Activated T-helper 17 cell treated with anti-CD3 and anti-CD28 coated beads, Interleukin-2, amount 50 U/mL, for 72 hours (primary cell): ENCODE measurements at places on chromosomes 4 and X. TPM values are rescaled to one million over a fixed set of nuclear protein-coding genes. Genes with fewer than 3 reads are reported as not detected.

The TXK gene
- total RNA-seq: 26.8 TPM

- ATAC-seq: no peak
These were observed 112.9 kb downstream of the MBNL3 start for GRCh38 chrX:132375941-132376340.

DNA sequence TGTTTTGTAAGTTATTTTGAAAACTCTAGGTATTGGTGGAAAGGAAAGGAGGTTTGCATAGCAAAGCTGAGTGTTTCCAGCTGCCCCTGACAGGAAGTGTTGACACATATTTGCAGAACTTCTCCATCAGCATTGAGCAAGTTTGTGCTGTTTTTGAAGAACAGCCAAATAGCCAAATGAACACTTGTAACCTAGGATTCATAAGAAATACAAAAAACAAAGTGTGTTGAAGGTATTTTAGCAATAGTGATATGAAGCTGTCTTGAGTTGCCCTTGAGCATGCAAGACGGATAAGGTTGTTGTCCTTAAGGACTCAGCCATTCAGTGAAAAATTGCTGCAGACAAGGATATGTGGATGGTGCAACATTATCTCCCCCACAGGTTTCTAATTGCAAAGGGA, 68.3 kb upstream of the PGM2 start:
- ATAC-seq: no peak

DNA sequence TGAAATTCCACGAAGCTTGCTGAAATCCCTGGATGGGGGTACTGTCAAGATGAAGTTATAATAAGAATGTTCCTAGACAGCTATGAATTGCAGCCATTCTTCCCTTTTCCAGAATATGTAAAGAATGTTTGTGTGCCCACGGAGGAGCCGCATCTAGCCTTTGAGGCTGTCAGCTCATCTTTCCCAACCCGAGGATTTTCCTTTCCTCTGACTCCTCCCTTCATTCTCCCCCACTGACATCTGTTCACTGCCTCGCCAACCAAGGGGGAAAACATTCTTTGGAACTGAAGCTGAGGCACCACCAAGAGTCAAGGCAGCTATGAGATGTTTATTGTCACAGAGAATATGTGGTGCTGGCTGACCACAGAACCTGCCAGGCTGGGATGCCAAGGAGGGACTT, 8.8 kb downstream of the NHSL2 start:
- no peak for ATAC-seq

DNA sequence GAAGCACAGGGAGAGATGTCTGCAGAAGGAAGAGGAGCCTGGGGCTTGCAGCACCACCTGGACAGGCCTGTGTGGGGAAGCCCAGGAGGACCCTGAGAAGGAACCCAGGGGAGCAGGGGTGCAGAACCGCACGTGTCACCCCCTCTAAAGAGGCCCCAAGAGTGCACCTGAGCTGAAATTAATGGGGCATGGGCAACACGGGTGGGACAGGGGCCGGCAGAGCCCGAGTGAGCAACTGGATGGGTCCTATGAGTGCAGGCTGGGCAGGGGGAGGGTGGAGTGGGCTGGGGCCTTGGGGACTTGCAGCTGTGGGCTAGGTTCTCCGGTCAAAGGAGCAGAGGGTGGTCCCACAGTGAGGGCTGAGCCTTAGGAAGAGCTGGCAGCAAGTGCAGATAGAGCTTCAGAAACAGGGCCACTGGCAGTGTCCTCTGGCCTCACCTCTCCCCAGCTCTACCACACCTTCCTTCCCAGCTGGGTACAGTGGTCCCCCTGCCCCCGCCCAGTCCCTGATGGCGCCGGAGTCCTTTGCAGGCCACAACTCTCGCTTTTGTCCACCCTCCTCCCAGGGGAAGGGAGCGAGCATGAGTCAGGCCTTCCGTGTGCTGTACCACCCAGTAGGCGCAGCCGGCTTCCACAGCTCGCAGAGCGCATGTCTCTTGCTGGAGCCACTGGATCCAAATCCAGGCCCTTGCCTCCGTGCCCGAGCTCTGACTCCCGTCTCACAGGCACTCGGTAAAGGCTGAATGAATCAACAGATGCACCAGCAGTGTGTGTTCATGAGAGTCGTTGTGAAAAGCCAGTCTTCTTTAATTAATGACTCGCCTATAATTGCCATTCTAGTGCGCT, 131.6 kb downstream of the HMX1 start:
- no peak for ATAC-seq

The SPARCL1 gene
- 0.11 TPM for total RNA-seq

DNA sequence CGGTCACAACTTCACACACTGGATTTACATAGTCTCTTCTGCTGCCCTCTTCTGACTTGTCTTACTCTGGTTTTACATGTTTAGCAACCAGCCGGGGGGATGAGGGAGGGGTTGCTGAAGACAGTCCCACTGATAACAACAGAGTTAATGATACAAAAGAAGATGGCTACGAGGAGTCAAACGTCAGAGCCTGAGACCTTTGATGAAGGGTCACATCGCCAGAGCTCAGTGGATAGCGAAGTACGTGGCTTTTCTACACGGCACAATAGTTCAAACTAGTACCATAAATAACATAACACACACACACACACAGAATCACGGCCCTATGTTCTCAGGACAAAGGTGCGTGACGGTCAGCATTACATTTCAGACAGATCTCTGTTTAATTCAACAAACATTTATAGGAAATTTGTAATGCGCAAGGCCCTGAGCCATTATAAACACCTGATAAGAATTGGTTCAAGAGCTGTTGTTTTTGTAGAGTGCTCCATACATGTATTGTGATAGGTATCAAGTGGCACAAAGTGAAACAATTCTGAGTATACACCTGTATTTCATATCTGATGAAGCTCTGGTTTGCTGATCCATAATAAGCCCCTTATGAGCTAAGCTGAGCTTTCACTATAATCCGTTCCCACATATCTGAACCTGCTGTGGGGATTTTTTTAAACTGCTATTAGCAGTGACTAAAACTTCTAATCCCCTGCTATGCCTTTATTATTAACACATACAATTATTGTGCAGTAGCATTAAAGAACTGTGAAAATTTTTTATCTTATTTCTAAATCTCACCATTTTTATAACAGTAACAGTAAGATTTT, 100.0 kb downstream of the NR3C2 start:
- ATAC-seq: no peak

DNA sequence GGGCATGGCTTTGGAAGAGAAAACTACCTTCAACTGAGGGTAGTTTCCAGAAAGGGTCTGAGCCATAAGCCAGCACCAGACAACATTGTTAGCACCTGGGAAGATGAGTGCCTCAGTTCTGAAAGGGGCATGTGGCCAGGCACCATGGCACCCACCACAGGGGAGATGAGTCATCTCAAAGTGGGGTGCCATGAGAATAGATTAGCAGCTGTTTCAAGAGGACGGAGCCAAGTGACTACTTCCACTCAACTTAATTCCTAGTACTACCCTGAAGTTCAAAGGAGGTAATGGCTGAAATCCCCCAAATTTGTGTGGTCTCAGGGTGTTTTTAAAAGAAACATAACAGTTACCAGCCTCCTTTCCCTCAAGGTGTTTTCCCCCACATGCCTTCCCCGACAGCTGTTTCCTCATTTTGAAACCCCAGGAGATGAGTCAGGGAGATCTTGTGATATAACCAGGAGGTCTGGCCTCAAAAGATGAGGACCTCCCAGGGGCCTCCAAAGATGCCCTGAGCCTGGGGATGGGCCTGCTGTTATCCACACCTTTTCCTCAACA, 27.8 kb upstream of the FTHL17 start:
- peak; percentile 94 for ATAC-seq

- ATAC-seq: no peak
These were observed 47.5 kb upstream of the STS start for GRCh38 chrX:7100022-7100421.

GRCh38 chrX:35890699-35891098, 28.8 kb upstream of the CFAP47 start:
- no peak for ATAC-seq

The FAAH2 gene
- 13.2 TPM for total RNA-seq

The S100P gene
- 2.5 TPM for total RNA-seq

DNA sequence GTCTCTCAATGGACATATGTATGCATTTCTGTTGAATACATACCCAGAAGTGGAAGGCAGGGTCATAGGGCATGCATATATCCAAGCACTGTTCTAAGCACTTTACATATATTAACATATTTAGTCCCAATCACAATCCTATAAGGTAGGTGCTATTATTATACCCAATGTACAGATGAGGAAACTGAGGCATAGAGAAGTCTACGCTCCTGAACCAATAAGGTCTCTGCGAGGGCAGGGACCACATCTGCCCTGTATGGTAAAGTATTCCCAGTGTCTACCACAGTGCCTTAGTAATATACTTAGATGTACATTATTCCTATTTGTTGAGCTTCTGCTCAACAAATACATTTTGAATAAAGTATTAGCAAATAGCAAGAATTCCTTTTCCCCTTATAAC, 5.2 kb downstream of the PPAT start:
- no peak for ATAC-seq

GRCh38 chr4:86730310-86730709, 118.9 kb downstream of the SLC10A6 start:
- ATAC-seq: peak; percentile 62

DNA sequence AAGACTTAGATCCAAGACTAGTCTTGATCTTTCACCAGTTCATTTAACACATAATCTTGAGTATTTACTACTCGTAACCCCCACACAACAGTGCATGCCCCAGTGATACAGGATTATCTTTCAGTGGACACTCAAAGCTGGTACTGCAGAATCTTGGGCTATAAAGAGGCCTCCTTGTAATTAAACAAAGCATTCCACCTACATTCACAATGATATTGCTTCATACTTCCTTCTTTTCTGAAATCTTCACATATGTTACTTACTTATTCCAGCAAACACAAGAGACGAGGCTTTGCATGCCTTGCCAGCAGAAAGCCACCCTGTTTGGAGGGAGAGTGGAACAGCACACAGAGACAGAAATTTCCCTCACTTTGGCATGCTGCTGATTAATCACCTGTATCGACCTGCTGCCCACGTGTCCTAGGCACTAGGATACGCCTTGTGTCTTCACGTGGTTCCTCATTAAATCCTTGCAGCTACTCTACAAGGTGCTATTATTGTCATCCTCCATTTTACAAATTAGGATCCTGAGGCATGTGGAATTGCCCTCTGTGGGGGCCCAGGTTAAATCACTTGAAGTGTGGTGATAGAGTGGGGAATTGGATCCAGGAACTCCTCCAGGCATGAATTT, 77.3 kb downstream of the FAM184B start:
- no peak for ATAC-seq

- no peak for ATAC-seq
These were observed 95.2 kb downstream of the GK start for GRCh38 chrX:30748342-30748960.

DNA sequence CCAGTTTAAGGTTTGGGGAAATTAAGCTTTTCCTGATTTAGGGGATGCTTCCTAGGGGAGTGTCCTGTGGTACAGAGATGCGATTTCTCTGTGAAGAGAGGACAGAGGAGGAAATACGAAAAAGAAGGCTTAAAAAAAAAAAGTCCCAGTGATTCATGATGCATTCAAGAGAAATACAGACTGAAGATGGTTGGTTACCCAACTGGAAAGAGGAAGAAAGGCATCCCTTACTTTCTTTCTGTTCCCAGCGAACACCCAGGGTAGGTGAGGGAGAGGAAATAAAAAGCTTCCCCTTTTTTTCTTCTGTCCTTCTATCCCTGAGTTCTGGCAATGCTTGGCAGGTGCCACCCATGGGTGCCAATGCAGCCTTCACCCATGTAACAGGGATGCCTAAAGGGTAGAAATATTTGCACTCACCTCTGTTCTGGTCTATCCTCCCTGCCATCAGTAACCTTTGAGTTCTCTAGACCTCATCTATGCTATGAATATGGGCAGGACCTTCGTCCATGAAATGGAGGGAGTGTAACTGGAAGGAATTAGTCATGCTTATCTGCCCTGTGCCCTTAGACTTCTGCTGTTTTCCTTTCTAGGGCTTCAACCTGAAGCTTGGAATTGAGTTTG, 230.1 kb upstream of the GALNTL6 start:
- no peak for ATAC-seq

GRCh38 chr4:113772319-113772718, 10.8 kb upstream of the CAMK2D start:
- ATAC-seq: no peak

The RHOH gene
- 107 TPM for total RNA-seq

- ATAC-seq: no peak
These were observed 349.9 kb downstream of the FBXW7 start for GRCh38 chr4:152185786-152186550.

DNA sequence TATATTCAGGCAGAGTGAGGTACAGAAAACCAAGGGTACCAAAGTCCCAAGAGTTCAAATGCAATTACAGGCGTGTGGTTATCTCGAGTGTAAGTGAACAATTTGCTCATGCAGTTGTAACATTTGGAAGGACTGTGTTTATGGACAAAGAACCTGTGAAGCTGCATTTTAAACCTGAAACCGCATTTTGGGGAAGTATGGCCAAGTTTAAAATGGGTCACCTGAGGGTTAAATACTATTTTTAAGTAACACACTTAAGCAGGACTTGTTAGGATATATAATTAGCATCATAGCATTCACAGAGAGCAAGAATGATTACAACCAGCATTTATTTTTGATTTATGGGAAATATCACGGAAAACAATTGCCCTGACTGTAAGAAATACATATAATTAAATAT, 79.1 kb upstream of the LCORL start:
- ATAC-seq: no peak

The FAT1 gene
- not detected for total RNA-seq

The IL21 gene
- 17.1 TPM for total RNA-seq

GRCh38 chr4:30264465-30264864, 455.7 kb upstream of the PCDH7 start:
- no peak for ATAC-seq

DNA sequence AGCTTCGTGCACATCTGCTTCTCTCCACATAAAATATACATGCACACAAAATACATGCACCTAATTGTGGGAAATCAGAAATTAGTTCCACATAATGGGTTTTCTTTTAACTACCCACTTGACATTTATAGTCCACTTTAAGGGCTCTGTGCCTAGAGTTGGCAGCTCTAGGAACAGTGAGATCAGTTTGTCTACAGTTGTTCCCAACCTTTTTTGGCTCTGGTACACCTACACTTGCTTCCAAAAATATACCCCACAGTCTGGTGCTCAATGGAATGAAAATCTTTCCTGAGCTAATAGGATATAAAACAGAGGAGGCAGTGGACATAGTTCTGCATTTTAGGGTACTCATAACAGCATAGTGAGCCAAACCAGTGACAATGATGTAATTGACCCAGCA, 36.1 kb downstream of the HDAC8 start:
- ATAC-seq: no peak

DNA sequence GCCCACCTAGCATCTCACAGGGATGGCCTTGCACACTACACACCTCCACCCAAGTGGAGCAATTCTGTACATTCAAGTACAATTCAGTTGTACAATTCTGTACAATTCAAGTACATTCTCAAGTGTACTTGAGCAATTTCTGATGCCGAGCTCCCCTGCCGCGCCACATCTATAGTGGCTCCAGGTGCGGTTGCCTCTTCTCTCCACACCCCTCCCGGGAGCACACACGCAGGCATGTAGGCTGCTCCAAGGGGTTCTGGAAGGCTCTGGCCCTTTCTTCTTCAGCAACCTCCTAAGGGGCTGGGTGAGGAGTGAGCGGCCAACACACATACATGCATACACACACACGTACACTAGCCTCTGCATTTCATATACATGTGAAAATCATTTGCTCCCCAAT, 18.9 kb upstream of the DUSP9 start:
- ATAC-seq: no peak

The SATL1 gene
- total RNA-seq: not detected

GRCh38 chr4:8614365-8615193, 22.0 kb downstream of the CPZ start:
- no peak for ATAC-seq

- no peak for ATAC-seq
These were observed 146.4 kb downstream of the GPC3 start for GRCh38 chrX:133838761-133839676.

- ATAC-seq: no peak
These were observed 637.2 kb upstream of the CPEB2 start for GRCh38 chr4:14364953-14365536.
